CD4-positive, alpha-beta T cell treated with Interleukin-12 subunit alpha and Interleukin-12 subunit beta, for 1 hour (primary cell): ENCODE measurements at places on chromosomes 11 and 22.

DNA sequence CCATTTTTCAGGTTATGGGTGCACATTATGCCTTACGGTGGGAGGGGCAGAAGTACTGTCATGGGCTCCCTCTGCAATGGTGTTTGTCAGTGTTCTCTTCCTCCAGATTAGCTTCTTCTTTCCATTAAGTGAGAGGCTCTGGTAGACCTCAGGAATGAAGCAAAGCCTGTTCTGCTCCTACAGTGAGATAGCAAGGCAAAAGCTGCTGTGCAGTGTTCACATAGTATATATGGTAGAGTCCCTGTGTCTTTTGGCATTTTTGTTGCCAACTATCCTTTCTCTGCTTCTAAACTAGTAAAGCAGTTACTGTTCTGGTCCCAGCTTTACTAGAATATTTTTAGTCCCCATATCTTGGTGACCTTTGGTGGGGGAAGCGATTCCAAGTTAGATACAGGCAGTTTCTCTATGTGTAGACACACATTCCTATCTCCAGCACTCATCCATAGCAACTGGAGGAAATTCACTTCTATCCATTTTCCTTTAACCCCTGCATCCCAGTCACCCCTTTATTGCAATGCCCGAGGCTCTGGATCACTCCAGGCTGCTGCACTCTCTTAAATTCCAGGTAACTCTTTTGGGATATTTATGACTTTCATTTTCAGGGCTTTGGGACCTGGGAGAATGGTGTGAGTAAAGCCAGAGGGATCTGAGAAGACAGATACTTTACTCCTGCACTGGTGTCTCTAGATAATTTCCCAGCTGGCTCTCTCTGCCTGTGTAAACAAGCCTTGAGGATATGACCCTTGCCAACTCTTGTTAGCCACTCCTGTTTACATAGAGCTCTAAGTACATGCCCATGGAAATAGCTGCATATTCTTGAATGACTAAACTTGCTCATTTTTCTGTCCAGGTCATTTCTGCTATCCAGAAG lies 3.9 kb upstream of the TRIM34 start:
- no peak for DNase-seq

GRCh38 chr22:25488244-25489020 lies 76.0 kb upstream of the GRK3 start:
- DNase-seq, result no peak

DNA sequence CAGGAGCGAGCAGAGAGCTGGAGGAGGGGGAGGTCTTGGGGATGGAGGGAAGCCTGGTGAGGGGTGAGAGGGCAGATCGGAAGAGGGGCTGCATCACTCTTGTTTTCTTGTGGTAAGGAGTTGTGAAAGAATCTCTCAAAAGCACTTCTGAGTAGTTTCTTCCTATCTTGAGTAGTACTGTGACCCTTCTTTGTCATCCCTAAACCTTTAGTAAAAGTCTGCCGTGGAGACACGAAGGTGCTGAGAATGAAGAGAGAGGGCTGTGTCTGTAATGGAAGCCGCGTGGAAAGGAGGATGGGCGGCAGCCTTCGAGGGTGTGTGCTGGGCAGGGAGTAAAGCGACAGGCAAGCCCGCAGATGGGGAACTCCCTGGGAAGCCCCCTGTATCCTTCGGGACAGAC lies 237.8 kb downstream of the TBC1D22A start:
- no peak for DNase-seq

DNA sequence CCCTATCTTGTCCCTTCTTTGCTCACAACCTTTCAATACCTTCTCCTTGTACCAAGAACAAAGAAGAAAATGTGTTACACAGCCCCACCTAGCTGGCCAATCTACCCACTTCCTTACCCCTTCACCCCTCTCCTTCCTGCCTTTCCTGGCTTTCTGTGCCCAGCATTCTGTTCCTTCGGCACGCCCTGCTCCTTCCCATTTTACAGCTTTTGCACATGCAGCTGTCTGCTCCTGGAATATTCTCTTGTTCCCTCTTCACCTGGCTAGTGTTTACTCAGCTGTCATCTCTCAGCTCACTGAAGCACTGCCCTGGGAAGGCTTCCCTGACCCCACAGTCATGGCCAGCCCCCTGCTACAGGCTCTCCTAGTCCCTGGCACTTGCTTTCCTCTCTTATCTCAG lies 30.7 kb downstream of the SERPINH1 start:
- no peak for DNase-seq

DNA sequence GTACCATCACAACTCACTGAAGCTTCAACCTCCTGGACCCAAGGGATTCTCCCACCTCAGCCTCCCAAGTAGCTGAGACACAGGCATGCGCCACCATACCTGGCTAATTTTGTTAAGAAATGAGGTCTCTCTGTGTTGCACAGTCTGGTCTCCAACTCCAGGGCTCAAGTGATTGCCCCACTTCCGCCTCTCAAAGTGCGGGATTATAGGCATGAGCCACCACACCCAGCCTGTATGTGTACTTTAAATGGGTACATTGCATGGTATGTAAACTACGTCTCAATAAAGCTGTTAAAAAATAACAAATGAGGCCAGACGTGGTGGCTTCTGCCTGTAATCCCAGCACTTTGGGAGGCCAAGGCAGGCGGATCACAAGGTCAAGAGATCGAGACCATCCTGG lies 36.2 kb upstream of the DDX6 start:
- DNase-seq, result no peak

GRCh38 chr11:85407648-85408047 lies 219.5 kb downstream of the DLG2 start:
- no peak for DNase-seq

DNA sequence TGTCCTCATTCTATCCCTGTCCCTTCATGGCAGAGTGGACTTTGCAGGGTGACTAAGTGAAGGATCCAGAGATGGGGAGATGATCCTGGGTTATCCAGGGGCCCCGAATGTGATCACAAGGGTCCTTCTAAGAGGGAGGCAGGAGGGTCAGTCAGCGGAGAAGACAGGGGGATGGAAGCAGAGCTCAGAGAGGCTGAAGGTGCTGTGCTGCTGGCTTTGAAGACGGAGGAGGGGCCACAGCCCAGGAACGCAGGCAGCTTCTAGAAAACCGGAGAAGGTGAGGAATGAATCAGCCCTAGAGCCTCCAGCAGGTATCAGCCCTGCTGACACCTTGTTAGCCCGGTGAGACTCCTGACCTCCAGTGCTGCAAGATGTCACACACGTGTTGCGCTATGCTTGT lies 63.7 kb downstream of the CDKN1C start:
- DNase-seq, result no peak

DNA sequence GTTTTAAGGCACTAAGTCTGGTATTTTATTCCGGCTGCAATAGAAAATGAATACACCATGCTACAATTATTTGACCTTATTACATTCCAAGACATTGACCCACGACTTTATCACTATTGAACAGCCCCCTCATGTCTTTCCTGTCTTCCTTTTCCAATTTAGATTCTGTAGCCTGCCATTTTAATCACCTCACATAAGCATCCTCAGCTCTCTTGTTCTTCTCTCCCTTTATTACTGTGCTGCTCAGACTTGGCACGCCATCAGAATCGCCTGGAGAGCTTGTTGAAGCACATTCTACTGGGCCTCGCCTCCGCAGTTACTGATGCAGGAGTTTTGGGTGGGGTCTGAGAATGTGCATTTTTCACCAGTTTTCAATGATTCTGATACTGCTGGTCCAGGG lies 38.7 kb upstream of the SWAP70 start:
- no peak for DNase-seq

- DNase-seq, result no peak
These were observed 21.0 kb upstream of the WNT7B start for GRCh38 chr22:45997777-45998637.

- no peak for DNase-seq
These were observed 116.2 kb downstream of the KCNQ1OT1 start for GRCh38 chr11:2583605-2583958.

DNA sequence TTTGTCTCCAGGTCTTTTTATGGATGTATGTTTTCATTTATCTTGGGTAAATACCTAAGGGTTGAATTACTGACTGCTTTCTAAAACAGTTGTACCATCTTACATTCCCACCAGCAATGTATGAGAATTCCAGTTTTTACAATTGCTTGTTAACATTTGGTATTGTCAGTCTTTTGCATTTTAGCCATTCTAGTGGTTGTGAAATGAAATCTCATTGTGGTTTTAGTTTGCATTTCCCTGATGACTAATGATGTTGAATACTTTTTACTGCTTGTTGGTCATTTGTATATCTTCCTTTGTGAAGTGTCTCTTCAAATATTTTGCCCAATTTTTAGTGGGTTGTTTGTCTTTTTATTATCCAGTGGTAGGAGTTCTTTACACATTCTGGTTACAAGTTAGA lies 92.8 kb downstream of the ARFGAP2 start:
- no peak for DNase-seq

DNA sequence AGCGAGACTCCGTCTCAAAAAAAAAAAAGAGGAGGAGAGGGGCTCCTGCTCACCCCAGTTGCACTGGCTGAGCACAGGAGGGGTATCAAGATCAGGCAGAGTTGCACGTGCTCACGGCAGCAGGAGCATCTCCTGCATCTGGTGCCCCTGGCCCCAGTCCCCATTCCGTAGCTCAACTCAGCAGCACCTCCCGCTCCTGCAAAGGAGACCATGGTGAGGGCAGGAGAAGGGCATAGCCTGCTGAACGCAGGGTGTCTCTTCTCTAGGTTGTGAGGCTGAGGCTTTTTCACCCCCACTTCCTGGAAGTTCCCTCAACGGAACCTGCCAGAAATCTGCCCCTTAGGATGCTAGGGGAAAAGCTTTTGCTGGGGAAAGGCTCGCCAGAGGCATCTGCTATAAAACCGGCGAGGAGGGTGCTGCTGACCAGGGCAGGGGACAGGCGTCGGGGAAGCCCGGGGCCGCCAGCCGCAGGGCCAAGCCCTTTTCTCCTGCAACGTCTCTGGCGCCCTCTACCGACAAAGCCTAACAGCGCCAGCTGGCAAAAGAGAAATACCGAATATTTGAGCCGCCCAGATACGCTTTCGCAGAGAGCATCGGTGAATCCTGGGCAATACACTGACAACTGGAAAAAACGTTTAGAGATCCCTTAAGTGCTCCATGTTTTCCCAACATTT lies 1.0 kb upstream of the PPP6R2 start:
- peak; percentile 88 for DNase-seq

DNA sequence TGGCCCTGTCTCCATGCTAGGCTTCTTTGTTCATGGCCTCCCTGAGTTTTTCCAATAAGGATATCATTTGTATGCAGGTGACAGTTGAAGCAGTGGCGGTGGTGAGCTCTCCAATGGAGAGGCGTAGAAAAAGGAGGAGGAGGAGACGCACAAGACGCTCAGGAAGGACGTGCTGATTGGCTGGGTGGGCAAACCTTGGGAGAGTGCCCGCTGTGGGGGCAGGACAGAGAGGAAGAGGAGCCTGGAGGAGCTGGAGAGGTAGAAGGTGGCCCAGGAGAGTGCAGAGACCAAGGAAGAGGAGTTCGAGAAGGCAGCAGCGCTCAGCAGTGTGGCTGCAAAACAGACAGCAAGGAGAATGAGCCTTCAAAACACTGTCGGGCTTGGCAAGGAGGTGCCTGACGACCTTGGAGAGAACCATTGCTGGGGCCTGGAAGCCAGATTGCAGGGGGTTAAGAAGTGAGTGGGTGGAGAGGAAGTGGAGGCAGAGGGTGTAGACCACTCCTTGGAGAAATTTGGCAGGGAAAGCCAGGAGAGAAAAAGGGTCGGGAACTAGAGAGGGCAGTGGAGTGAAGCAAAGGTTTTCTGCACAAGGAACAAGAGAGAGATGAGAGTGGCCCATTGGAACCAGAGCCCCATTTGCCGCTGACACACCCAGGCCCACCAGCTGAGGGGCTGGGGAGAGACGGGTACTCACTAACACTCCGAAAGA lies 7.5 kb downstream of the CLCF1 start:
- no peak for DNase-seq
